Immature natural killer cell (primary cell): ENCODE measurements at places on chromosomes 4 and X.

GRCh38 chr4:78414116-78414515, 137.5 kb upstream of the ANXA3 start:
- DNase-seq, result no peak

DNA sequence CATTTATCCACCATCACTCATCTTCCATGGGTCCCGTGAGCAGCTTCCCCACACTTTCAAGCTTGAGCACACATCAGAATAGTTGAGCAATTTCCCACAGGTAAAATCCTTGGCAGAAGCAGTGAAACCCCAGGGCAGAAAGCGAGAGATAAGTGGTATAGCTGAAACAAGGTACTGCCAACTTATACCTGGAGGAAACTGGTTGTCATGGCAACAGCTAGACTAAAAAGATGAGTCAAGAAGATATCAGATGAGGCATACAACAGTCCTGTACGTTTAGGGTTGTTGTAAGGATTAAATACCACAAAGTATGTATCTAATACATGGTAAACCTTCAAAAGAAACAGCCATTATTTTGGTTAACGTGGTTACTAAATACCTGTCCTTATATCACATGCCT, 66.9 kb upstream of the PHOX2B start:
- DNase-seq, result no peak

DNA sequence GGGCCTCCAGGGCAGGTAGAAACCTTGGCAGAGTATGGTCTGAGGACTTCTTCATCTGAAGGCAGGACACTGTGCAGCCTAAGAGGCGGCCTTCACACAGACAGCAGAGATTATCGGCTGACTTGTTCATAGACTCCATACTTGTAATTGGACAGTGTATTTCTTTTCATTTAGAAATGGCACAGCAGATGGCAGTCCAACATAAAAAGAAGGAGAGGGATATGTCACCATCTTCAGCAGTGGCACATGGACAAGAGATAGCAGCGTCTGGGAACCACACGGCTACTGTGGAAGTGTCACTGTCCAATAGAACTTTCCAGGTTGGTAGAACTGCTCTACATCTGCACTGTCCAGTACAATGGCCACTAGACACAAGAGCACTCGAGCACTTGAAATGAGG, 21.7 kb upstream of the GEMIN8 start:
- no peak for DNase-seq

DNA sequence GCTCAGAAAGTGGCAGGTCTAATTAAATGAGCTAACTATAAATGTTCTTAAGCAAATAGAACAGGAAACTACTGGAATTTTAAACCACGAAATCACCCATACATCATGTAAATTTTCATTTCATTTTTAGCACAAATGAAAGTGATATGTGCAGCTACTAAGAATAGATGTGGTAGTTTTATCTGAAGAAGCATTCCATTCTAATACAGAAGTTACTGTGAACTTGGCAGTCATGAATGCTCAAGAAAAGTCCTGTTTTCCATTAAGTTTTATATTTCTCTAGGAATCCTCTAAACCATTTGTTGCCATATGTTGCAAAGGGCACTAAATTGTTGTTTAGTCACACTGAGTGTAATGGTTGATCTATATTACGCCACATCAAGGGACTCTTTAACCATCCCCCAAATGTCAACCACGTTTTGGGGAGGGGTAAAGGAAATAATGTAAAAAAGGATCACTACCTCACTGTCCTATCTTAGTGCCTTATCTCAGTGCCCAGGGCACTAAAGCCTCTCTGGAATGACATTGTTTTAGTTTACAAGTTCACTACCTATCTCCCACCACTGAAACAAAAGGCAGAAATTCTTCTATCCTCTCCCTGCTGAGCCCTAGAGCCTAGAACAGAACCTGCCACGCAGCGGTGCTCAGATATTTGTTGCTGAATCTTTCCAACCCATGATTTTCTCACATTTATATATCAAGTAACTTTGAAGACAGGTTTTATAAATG, 118.0 kb downstream of the SHISA3 start:
- no peak for DNase-seq

DNA sequence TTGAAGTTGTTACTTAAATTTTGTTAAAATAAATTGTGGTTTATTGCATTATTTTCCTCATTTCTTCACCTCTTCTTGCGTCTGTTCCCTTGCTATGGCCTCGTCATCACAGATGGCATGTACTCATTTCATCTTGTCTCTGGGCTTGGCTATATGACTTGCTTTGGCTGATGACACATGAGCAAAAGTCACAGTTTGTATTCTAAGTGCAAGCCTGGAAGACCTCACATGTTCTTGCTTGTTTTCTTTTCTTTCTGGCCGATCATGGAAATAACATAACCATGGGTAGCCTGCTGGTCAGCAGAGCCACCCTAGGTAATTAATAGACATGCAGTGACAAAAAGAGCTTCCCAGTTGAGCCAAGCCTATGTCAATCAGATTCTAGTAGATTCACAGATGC, 527.9 kb downstream of the SPRY1 start:
- DNase-seq, result no peak

GRCh38 chr4:155974996-155975395, 21.3 kb upstream of the CTSO start:
- DNase-seq, result no peak

DNA sequence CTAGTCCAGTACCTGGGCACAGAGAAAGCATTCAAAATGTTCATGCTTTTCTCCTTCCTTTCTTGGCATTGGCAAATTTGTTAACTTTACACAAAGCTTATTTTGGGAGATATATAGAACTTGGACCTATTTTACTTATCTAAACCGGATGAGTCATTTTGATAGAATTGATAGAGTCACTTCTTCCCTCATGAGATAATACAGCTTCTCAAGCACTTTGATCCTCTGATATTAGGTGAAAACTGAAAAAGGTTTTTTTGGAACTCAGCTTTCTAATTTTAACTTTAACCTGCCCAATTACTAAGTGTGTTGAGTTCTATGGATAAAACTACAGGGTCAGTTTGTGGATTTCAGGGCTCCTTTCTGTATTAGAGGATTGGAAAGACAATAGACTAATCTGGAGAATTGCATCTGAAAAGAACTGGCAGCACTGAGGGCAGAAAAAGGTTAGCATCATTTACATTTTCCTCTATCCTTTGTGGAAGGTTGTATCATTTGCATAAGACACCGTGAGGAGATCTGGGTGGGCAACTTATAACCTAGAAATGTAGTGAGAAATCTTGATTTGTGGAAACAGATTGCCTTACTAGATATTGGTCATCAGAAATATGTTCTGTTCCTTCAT, 2.4 kb downstream of the WDR44 start:
- DNase-seq, result no peak

DNA sequence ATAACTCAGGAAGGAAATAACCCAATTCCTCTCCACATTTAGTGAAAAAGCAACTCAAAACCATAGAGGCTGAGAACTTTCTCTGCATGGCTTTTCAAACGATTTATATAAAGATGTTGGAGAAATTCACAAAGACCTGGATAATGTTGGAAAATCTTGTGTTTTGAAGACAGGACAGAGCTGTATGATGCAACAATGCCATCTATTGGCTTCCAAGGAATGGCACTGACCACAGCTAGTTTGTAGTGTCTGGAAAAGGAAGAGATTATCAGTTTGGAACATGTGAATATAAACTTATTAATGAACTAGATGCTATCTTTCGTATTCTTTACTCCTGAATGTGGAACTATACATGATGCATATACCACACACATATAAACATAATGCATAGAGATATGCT, 503.6 kb downstream of the IL1RAPL1 start:
- DNase-seq, result no peak

- DNase-seq, result no peak
These were observed 135.9 kb upstream of the EOLA2 start for GRCh38 chrX:150074175-150074574.

DNA sequence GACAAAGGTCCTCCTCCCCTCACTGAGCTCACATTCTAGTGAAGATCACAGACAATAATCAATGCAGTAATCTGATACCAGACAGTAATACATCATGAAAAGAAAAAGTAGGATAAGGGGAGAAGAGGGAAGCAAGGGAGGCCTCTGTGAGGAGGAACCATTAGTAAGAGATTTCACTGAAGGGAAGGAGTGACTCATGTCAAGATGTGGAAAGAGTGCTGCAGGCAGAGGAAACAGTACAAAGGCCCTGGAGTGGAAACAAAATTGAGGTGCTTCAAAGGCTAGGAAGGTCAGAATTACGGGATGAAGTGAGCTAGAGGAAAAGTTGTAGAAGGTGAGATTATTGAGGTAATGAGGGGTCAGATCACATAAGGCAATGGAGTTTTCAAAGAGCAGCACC, 38.1 kb downstream of the LAMTOR3 start:
- DNase-seq, result no peak

- no peak for DNase-seq
These were observed 94.7 kb upstream of the NAP1L5 start for GRCh38 chr4:88792268-88792781.

GRCh38 chr4:62627141-62627540, 1427.0 kb downstream of the ADGRL3 start:
- DNase-seq, result no peak

GRCh38 chr4:101198682-101199339, 148.5 kb downstream of the PPP3CA start:
- no peak for DNase-seq

GRCh38 chr4:102217345-102217744, 127.9 kb downstream of the SLC39A8 start:
- no peak for DNase-seq

DNA sequence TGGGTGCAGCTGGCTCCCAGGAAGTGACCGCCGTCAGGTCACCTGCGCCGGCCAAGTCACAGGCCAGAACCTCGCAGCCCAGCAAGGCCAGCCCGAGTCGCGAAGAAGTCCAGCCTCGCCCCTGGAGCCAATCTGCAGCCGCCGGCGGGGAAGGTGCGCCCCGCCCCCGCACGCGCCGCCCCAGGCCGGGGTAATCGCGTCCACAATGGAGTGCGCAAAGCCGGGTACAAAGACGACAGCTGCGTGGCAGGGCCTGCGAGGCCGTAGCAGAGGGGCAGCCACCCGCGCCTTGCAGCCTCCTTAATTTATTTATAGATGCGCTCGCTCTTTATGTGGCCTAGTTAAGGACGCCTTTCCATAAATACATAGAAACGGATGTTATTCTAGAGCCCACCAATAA, 139.4 kb upstream of the CPEB2 start:
- DNase-seq, result no peak

GRCh38 chrX:53421772-53422085, 725 bp downstream of the SMC1A start:
- DNase-seq, result no peak

DNA sequence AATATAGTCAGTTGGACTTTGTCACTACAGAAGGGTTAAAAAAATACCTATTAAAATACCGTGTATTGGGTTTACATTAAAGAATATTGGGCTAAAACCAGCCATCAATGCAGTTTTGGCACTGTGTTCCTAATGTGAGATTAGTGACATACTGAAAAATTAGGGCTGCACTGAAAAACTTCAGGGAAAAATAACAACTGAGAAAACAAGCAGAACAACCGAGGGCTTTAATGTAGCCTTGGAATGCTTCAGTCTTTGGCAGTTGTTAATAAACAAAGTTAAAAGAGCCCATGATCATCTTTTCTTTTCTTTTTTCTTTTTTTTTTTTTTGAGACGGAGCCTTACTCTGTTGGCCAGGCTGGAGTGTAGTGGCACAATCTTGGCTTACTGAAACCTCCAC, 12.4 kb downstream of the STAG2 start:
- DNase-seq, result no peak

DNA sequence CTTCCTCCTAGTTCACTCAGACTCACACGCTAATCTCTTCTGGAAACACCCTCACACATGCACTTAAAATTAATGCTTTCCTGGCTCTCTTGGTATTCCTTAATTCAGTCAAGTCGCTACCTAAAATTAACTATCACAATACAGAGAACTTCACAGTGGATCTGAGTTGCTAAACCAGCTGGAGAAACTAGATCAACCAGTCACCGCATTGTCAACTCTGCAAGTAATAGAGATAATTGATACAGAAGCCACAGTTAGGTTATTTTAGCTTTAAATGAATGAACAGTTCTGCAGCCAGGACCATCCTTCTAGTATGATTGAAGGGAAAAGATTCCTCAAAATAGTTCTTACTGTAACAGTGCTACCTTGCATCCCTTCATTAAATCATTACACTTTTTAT, 6.0 kb upstream of the TBC1D9 start:
- no peak for DNase-seq

DNA sequence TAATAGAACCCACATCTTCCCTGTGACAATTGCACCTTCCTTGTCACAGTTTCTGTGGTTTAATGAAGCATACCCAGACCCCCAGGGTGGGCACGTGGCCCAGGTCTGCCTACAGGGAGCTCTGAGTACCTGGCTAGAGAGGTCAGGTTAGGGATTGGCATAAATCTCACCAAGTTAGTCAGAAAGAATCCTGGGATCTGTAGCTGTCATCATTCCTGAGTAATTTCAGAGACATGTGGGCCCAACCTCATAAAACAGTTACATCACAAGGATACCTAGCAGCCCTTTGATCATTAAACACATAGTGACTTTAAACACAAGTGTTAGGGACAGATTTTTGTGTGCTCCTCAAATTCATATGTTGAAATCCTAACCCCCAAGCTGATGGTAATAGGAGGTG, 123.0 kb downstream of the KDR start:
- DNase-seq, result no peak

DNA sequence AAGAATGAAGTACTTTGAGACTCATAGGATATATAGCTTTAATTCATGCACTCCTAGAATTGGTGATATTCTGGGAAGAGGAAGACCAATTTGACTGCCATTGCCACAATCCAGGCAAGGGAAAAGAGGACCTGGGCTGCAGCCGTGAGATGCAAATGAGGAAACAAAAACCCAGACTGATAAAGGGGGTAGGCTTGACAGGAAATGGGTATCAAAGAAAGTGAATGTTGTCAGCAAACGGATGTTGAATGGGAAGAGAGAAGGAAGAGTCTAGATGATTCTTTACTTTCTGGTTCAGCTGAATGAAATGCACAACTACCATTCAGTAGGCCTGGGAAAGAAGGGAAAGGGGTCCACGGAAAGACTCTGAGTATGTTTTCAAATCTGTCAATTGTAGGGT, 17.1 kb upstream of the ARHGEF6 start:
- DNase-seq, result no peak

DNA sequence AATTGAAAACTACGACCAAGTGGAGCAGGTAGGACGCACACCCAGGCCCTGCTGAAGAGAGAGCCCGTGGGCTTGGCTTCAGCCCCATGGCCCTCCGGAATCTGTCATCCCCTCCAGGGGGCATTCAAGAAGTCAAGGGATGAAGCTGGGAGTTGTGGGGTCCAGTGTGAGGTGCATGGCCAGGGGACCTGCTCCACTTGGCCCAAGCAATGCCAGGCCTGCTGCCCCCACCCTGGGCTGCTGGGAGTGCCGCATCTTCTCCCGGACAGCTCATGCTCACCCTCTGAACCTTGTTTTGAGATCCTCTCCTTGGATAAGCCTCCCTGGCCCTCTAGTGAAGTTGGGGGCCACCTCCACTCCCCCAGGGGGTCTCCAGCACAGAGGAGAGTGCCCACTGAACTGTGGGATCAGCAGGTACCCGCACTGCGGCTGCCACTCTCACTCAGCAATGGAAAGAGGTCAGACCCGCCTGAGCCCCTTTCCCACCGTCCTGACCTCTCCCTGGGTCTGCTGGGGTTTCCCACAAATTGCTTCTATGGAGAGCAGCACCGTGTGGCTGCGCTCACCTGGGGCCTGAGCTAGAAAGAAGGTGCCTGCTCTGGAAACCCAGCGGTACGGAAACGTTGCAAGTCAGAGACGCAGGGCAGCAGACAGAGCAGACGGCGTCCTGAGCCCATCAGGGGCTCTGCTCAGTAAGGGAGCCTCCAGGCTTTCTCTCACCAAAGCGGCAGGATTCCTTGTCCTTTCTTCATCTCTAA, 5.0 kb upstream of the ABLIM2 start:
- DNase-seq, result no peak
